ENCODE measurements at places on chromosomes 11 and 22.
A peak's percentile ranks its signal among the peaks of the same experiment; 100 is the strongest.

GRCh38 chr11:109772892-109773291 lies 320.3 kb upstream of the ZC3H12C start:
- no peak for DNase-seq

- DNase-seq = no peak
Measured at GRCh38 chr11:128678024-128678423, 15.8 kb upstream of the FLI1 start.

GRCh38 chr11:2268729-2269600 lies 1.4 kb downstream of the ASCL2 start:
- peak; percentile 65 for DNase-seq

DNA sequence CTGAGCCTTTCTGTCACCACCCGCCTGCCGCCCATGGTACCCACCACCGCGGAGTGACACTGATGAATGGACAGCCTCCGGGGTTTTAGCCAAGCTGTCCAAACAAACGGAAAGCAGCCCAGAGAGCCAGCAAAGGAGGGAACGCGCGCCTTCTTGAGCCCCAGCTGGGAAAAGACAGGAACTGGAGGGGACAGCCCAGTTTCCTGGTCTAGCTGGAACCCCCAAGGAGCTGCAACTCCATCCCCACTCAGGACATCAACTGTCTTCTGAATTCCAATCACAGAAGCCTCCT lies 33.7 kb downstream of the SHISAL1 start:
- no peak for DNase-seq

- DNase-seq = no peak
Measured at GRCh38 chr11:113387605-113388211, at the start of gene ANKK1. Gene ANKK1 (plus strand): TSS chr11:113387779. CDS start chr11:113387885, 106 bp downstream.

- DNase-seq = no peak
Measured at GRCh38 chr11:76162336-76163288, 43.7 kb downstream of the WNT11 start.

GRCh38 chr11:3894128-3894731 lies 38.8 kb downstream of the STIM1 start:
- no peak for DNase-seq

GRCh38 chr11:64447831-64448598 lies 89.1 kb downstream of the RPS6KA4 start:
- no peak for DNase-seq

DNA sequence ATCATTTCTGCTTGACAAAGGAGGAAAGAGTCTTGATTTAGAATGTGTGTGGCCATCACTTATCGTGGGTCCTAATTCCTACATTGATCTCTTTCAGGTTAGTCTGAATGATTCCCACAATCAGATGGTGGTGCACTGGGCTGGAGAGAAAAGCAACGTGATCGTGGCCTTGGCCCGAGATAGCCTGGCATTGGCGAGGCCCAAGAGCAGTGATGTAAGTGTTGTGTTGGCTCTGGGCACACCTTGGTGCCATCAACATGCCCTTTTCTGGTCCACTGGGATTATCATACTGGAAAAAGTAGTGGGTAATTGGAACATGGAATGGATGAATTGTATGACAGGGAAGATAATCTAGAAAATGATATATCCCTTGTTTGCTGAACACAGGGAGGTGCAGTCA lies 17.1 kb upstream of the SORL1-AS1 start:
- DNase-seq = no peak

- DNase-seq = no peak
Measured at GRCh38 chr22:47160781-47161520, 398.5 kb downstream of the TBC1D22A start.

DNA sequence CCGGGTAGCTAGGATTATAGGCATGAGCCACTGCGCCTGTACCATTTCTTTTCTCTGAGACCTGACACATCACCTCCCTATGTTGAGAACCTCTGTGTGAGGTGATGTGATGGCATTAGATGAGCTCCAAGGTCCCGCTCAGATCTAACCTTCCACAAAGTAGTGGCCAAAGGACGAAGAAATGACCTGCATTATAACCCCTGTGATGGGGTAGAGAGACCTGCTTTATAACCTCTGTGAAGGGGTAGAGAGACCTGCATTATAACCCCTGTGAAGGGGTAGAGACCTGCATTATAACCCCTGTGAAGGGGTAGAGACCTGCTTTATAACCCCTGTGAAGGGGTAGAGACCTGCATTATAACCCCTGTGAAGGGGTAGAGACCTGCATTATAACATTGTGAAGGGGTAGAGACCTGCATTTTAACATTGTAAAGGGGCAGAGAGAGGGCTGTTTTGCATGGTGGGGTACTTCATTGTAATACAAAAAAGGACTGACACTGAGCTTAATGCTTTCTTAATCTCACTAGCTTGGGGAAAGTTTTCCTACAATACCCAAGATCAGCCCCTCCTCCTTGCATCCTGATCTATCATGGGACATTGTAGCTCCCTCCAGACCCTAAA lies 8.5 kb downstream of the MIEF1 start:
- no peak for DNase-seq

GRCh38 chr11:124109377-124109776 lies 5.9 kb upstream of the VWA5A start:
- DNase-seq = no peak

DNA sequence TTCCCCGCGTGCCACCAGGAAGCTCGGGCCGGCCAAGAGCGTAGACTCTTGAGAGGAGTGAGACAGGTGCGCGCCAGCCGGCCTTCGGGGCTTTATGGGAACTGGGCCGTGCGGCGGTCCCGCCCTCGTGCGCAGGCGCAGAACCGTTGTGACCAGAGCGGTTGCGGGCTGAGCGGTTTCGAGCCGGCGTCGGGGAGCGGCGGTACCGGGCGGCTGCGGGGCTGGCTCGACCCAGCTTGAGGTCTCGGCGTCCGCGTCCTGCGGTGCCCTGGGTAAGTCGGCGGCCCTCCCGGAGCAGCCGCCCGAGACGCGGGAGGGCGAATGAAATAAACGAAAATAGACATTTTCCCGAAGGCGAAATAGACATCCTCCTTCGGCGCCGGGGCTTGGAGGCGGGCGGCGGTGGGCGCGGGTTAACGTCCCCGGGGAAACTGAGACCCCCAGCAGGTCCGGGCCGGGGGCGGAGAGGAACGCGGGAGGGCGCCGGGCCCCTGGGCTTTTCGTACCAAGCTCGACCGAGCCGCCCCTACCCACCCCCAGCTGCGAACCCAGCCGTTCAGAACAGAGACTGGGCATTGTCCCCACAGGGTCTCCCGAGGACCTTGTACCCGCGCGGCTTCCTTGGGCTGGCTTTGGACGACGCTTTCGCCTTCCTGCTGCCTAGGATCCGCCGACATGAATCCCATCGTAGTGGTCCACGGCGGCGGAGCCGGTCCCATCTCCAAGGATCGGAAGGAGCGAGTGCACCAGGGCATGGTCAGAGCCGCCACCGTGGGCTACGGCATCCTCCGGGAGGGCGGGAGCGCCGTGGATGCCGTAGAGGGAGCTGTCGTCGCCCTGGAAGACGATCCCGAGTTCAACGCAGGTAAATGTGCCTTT lies at the start of gene ASRGL1:
TSS of gene ASRGL1 (plus strand) at position 146 of the 879 bp plus-strand sequence. CDS start at position 676, 530 bp downstream.
- DNase-seq = peak; percentile 51

DNA sequence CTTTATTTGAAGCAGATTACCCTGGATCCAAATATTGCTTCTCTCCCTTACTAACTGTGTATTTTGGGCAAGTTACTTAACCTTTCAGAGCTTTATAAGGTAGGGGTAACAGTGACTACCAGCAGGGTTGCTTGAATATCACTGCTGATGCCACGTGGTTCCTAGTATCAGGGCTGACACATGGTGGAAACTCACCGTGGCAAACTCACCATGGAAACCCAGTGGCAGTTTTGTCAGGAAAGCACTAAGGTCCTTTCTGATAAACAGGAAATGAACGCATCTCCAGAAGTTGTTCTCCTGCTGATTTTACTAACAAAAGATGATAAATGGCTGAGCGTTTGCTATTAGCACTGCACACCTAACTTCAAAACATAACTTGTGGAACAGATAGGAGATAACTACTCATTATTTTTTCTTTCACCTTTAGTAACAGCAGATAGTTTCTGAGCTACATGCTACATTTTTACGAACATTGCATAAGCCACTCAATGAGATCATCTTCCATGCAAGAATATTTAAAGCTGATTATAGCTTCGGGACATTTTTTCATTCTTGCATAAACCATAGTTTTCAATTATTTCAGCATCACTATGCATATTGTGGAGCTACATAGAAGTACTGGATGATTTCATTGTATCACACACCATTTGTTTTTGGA lies 59.7 kb upstream of the RAG2 start:
- no peak for DNase-seq

DNA sequence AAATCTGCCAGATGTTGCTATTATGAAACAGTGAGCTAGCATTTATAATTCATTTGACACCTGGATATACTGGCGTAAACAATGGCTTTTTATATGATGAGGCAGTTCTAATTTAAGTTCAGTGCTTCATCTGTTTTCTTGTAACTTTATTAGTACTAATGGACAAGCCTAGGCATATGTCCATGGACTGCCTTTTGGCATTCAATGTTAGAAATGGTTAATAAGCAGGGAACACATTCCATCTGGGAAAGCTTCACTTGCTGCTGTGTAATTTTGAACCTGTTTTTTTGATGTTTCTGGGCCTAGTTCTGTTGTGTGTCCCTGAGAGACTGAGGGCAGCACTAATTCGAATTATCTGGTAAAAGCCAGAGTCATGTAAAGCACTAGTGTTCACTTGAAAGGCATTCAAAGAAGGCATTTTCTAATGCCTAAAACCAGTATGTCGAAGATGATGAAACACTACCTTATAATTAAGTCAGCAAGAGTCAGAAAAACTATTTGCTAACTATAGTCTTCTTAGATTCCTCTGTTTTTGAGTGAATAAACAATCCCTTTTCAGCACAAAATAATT lies 138.5 kb downstream of the SWAP70 start:
- no peak for DNase-seq

DNA sequence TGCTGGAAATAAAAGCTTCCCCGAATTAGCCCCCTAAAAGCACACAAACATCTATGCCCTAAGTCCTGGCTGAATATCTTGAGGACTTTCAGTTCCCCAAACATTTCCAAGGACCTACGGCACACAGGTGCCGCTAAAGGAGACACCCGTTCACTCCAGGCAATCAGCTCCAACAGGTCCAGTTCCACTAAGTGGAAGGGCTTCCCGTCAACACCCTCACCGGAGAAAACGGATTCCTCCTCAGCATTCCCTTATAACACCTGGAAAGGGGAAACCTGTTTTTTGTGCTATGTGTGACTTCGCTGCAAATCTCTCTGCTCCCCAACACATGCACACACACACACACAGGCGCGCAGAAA lies 3.9 kb downstream of the TENM4 start:
- no peak for DNase-seq

DNA sequence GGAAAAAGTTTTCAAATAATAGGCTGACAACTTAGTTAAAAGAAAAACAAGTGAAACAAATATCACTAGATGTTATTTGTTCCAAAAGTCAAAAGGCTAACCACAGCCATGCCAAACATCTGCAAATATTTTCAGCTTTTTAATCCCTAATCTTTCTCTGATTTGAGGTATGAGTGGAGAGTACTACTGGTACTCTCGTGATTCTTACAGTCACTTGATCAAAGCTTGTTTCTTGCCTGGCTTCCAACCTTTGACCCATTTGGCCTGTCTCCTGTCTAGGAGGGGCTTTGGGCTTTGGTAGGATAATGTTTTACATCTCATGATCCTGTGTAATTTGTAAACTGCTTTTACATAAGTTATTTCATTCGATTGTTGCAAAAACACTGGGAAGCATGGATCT lies 301.8 kb upstream of the SORL1-AS1 start:
- DNase-seq = no peak
